Type B pancreatic cell (in vitro differentiated cells): ENCODE measurements at places on chromosomes 7 and 10. TPM values are rescaled to one million over a fixed set of nuclear protein-coding genes. Genes with fewer than 3 reads are reported as not detected.

The EBF3 gene
- total RNA-seq, result 0.81 and 26.1 TPM in 2 replicates

The FAM171A1 gene
- 28.6 and 49.3 TPM in 2 replicates for total RNA-seq

The TUBB8 gene
- total RNA-seq, result 0.29 and 0.46 TPM in 2 replicates

The CDNF gene
- total RNA-seq, result 1.1 and 1.3 TPM in 2 replicates

The WASHC2C gene
- total RNA-seq, result 41.1 and 45.5 TPM in 2 replicates

- H3K36me3 ChIP-seq, result no peaks in the 10 kb centered on the region
- no peak for DNase-seq
- H3K4me3 ChIP-seq, result no peak overlapping the region
- no peaks in the 10 kb centered on the region for H3K27me3 ChIP-seq
Observed at GRCh38 chr10:94138391-94138790, 144.7 kb downstream of the PLCE1 start.

DNA sequence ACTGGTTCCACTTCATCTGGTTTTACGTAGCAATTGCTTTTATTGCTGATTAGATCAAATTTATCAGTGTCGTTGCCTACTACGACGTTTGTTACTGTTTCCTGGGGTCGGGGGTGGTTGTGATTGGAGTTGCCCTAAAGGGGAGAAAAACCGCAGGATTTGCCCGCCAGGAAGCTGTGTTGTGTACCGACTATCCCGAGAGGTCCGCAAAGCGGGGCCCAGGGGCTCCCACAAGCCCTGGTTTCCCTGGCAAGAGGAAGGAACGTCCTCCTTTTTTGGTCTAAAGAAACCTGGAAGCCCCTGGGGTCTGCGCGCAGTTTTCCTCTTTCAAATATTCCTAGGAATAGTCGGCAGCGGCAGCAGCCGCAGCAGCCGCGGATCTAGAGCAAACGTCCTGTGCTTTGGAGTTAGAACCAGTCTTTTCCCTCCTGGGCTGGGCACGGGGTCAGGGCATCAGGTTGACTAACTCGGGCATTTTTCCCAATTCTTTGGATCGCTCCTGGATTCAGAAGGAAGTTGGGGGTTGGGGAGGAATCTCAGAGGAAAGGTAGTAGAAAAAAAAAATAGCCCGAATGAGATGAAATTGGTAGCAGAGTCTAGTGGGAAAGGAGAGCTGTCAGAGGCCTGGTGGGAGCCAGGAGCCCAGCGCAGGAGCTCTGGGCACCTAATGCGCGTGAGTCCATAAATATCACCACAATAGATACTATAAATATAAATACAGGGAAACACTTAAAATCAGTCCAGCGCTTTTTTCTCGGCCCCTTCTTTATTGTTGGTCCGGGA lies 4.6 kb downstream of the VAX1 start:
- H3K36me3 ChIP-seq, result peaks cover 3% of the 10 kb centered on the region
- peak; percentile 8 for DNase-seq
- peak overlapping the region; percentile 84 for H3K4me3 ChIP-seq
